ENCODE measurements at places on chromosomes 1 and 21.
A peak's percentile ranks its signal among the peaks of the same experiment; 100 is the strongest.

DNA sequence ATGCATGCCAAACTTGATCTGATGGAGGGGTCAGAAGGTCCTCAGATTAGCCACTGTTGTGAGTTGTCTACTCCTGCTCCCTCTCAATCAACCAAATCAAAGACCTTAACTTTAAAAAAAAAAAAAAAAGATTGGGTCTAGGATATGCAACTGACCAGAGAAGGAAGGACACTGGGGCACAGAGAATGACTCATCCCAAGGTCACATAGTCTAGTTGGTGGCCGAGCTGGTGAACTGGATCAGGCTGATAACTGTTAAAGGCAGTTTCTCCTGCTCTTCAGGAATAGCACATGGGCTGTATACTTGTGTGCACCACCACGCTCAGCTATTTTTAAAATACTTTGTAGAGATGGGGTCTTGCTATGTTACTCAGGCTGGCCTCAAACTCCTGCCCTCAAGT lies 14.8 kb upstream of the S100A7 start:
- DNase-seq = no peak

DNA sequence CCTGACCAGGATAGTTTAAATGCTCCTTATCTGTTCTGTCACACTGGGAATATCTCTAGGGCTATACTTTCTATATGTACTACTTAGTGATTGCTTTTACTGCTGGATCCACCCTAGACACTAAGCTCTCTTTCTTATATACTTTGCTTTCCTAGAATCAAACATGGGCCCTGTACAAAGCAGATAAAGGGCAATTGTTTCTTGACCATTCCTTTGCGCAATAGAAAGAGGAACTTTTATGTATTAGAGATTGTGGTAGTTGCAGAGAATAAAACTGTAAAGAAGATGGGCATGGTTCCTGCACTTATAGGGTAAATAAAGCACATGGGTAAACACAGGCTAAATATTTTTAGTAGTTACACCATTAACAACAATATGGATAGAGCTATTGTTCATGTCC lies 58.8 kb downstream of the ATP6V1G3 start:
- DNase-seq = no peak

- DNase-seq = no peak
Measured at GRCh38 chr1:60367532-60367931, 294.0 kb upstream of the C1orf87 start.

GRCh38 chr1:19824541-19824940 lies 9.5 kb upstream of the RNF186 start:
- no peak for DNase-seq

GRCh38 chr1:199113265-199113869 lies 474.5 kb downstream of the PTPRC start:
- peak; percentile 77 for DNase-seq

DNA sequence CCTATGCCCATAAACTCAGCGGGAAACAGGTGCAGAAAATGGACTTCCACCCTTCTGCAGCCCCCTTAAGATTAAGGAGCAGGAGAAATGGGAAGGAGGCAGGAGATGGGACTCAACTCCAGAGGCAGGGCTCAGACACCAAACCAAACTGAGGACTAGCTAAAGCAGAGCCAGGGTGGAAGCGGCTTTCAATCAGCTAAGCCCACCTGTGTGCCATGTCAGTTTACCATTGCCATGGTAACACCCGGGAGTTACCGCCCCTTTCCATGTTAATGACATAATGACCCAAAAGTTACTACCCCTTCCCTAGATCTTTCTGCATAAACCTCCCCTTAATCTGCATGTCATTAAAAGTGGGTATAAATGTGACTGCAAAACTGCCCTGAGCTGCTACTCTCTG lies 653.5 kb downstream of the PTPRU start:
- DNase-seq = no peak

GRCh38 chr21:27448960-27449359 lies 482.1 kb upstream of the ADAMTS5 start:
- DNase-seq = no peak

Data from midbrain (tissue), 1 donor.